Calu3 (cell line): ENCODE measurements at places on chromosomes 7 and 10. TPM values are rescaled to one million over a fixed set of nuclear protein-coding genes. Genes with fewer than 3 reads are reported as not detected.

ZNF92 gene
- 8.0 and 9.1 TPM in 2 replicates for total RNA-seq

DNA sequence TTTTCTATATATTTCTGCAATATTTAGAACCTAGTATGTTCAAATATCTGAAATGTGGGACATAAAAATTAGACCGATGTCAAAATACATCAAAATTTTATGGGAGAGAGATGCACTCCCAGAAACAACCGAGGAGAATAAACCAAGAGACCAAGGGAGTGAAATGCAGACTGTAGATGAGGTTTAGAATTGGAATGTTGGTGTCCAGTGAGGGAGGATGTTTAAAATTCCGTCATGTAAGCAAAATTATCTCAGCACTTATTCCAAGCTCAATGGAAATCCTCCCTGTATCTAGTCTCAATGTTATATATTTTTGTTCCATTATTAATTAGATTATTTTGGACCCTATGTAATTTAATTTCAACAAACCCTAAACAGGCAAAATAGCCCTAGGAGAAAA, 61.9 kb upstream of the MAGI2 start:
- DNase-seq, result no peak

GRCh38 chr7:5193880-5194279, 3.8 kb downstream of the WIPI2 start:
- DNase-seq, result no peak

GRCh38 chr10:70267161-70267933, 16.5 kb downstream of the NPFFR1 start:
- peak; percentile 56 for DNase-seq

UFSP1 gene
- total RNA-seq, result 3.3 and 4.2 TPM in 2 replicates

DNA sequence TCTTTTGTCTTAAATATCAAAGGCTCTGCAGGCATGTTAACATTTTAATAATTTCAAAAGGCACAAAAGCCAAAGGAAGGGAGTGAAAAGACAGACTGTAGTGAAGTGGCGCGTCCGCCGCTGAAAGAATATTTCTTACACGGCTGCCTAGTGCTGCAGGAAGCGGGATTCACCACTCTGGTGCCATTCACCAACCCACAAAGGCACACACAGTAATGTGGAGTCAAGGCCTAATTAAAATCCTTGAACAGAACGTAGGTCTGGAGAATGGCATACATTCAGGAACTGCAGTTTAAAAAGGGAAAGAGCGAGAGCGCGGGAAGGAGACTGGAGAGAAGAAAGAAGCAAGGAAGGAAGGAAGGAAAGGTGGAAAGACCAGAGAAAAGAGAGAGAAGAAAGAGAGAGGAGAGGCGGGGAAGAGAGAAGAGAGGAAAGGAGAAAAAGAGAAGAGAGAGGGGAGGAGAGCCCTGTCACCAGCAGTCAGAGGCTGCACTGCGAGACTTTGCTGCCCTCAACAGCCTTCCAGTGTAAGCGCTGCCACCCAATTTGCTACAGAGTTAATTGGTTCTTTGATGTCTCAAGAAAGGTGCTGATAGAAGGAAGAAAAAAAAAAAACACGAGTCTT, 554.0 kb downstream of the MDFIC start:
- DNase-seq, result no peak

DNA sequence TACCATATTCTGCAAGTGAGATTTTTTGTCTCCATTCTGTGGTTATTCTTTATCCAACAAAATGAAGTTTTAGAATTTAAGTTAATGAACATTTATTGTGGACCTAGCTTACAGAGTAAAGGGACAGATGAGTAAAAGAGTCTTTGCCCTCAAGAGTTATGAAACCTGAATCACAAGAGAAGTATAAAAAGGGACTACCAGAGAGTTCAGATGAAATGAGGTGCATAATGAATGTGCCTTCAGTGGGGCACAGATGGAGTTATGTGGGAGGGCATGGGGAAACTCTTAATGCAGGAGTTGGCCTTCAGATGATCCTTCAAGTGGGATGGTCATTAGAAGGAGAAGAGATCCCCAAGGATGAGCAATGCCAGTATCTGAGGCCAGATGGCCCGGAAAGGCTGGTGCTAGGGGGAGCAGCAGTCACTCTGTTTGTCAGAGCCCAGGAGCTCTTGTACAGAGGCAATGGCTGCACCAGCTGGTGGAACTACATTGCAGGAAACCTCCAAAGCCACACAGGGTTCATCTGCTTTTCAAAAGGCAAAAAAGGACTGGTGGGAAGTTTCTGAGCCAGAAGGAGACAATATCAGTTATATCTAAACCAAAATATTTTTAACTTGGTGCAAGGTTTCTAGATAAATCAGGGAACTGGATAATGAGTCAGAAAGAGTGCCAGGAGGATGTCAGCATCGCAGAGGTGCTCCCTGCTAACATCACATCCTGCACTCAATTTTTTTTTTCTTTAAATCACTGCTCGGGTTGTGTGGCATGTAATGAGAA, 162.0 kb downstream of the KLF6 start:
- DNase-seq, result no peak

GRCh38 chr10:77392851-77393250, 244.8 kb downstream of the KCNMA1 start:
- DNase-seq, result peak; percentile 32

PPP1R9A gene
- total RNA-seq, result 17.9 and 19.4 TPM in 2 replicates

RPEL1 gene
- 0.57 and 0.61 TPM in 2 replicates for total RNA-seq

DNA sequence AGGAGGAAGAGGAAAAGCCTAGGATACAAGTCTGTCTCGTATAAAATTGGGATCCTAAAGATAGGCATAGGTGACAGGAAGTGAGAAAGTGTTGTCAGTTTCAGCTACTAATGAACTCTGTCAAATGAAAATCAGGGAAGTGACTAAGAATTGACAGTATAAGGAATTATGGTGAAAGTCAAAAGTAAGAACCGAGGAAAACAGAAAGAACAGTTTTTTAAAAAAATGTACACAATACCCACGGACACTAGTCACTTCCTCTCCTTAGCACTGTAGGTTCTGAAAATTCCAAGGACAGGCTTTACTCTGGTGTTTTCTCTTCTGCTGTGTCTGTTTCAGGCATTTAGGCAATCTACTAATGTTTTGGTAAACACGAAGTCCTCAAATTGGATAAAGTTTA, 42.3 kb downstream of the ATAD1 start:
- DNase-seq, result no peak

GRCh38 chr10:103762162-103762561, 93.2 kb downstream of the SH3PXD2A start:
- DNase-seq, result no peak

DNA sequence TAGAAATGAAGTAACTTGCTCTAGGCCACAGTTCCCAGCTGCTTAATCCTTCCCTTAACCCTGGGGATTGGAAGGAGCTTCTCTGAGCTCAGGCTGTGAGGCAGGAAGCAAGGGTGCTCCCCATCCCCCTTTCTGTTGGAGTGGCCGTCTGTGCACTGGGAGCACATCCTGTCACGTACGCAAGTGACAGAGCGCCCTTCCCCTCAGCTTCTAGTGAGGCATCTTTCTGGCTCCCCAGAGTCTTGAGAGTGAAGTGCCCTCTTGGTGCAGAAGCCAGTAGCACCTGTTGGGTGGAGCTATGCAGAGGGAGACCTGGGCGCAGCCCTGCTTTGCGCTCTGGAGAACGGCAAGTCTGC, 47.8 kb downstream of the SHH start:
- no peak for DNase-seq

- no peak for DNase-seq
These were observed 24.0 kb downstream of the CNNM1 start for GRCh38 chr10:99353182-99353581.

- peak; percentile 48 for DNase-seq
These were observed 65.7 kb downstream of the AOAH start for GRCh38 chr7:36658335-36659171.

SCIN gene
- 22.6 and 28.3 TPM in 2 replicates for total RNA-seq

- DNase-seq, result no peak
These were observed 86.1 kb upstream of the NPY start for GRCh38 chr7:24197852-24198251.

DNA sequence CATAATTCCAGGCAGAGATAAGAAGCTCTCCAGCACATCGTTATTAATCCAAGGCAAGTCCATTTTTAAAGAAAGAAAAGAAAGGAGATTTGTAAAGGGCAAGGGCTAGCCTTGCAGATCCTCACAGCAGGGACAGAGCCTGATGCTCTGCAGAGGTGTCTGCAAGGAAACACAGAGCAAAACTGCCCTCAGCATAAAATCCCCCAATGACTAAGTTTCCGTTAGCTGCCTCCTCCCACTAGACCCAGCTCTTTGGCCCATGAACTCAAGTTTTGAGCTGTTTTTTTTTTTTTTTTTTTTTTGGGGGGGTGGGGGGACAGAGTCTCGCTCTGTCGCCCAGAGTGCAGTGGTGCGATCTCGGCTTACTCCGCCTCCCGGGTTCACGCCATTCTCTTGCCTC, 300.7 kb downstream of the MTERF1 start:
- no peak for DNase-seq

PIP gene
- not detected in 2 replicates for total RNA-seq

DNA sequence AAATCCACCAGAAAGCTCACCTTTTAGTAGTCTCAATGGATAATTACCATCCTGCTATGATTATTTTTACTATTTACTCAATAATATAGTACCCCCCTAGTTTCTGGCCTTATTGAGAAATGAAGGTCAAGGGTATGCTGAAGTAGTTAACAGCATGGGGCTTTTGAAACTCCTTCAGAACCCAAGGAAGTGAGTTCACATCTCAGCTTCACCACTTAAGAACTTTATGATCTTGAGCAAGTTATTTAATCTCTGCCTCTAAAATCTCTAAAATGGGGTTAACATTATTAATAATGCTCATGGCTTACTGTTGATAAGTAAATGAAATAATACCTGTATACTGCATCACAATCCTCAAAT, 5.8 kb downstream of the MTPN start:
- DNase-seq, result no peak

- DNase-seq, result peak; percentile 71
These were observed 386.6 kb downstream of the SH2D4B start for GRCh38 chr10:80924063-80924952.

DNA sequence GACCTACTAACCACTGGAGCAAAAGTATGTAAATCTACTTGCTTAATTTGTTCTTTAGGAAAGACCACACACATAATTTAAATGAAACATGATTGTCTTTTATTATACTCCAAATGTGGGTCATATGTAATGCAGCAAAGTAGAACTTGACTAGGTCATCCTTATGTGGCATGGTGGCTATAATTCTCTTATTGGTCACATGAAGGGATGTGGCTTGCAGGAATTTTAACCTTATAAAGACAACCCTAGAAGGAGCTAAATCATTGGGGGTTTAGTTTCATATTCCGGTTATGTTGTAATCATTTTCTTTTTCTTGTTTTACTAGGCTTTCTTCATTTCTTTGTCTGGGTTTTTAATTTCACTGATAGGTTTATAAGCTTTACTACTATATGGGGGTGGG, 93.9 kb downstream of the SEPTIN7 start:
- no peak for DNase-seq

- no peak for DNase-seq
These were observed 242.8 kb downstream of the ELFN1 start for GRCh38 chr7:1912593-1913465.

DNA sequence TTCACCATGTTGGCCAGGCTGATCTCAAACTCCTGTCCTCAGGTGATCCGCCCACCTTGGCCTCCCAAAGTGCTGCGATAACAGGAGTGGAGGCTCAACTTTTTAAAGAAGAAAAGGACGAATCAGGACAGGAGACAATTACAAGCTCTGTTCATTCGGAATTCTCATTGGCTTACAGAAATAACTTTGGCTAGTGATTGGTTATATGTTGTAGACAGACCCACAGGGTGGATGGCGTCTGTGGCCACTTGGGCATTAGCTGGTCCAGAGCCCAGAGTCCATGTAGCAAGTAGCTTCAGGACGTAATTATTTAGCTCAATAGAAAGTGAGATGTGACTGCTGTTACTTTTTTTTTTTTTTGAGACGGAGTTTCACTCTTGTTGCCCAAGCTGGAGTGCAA, 160.5 kb upstream of the TNRC18 start:
- no peak for DNase-seq

DNA sequence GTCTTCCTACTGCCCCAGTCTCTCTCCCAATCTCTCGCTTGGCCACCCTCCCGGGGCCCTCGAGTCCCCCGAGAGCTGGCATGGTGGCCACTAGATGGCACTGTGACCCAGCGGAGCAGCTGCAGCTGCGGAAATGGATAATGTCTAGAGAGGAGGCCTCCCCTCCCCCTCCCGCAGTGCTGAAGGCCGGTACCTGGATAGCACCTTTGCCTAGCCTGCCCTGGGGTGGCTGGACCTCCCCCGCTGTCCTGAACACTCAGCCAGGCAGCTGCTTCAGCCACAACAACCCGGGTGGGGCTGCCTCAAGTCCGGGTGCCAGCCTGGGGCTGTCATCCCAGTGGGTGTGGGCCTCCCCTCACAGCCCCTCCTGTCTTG, 65.2 kb downstream of the GOLGA7B start:
- peak; percentile 82 for DNase-seq

PSD gene
- 0.34 and 0.35 TPM in 2 replicates for total RNA-seq

DNA sequence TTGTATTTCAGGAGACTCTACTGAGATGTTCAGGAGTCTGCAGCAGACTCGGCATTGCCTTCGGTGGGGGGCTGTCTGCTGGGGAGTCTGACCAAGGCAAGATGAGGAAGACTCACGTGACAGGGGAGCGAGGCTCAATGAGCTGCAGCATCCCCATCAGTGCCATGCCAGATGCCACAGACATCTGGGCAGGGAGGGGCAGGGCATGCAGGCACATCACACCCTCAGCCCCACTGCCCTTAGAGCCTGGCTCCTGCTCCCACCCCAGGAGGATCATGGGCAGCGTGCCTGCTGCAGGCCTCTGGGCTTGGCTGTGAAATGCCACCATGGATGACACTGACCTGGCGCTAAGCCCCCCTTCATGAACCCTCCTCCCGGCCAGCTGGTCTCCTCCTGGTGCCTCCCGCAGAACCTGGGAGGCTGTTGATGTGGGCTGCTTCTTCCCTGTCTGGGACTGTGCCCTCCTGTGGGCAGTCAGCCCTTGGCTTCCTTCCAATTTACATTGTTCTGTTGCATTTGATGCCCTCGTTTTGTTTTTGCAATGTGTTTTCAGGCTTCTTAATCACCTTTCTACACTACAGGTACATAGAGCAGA, 235.0 kb downstream of the PAXIP1 start:
- DNase-seq, result no peak

DNA sequence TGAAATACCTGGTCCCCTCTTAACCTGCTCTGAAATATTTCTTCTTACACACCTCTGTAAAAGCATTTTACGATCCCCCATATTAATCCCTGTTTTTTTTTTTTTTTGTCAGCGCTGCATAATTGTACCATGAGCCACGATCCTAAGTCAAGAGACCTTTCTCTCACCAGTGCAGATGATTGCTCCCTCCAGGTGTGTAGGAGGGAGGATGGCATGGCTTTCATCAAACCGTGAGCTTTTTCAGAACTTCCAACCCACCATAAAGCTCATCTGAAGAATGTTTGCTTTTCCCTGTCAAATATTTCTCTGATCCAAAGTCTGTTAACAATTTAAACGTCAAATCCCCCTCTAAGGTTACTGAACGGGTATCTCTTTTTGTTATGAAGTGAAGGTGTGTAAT, 28.2 kb upstream of the SEPHS1 start:
- DNase-seq, result no peak

C7orf57 gene
- total RNA-seq, result 0.24 and 0.33 TPM in 2 replicates

NPC1L1 gene
- 45.0 and 46.0 TPM in 2 replicates for total RNA-seq

RP9 gene
- total RNA-seq, result 30.9 and 37.2 TPM in 2 replicates
